ENCODE measurements at places on chromosomes 6 and 20.

DNA sequence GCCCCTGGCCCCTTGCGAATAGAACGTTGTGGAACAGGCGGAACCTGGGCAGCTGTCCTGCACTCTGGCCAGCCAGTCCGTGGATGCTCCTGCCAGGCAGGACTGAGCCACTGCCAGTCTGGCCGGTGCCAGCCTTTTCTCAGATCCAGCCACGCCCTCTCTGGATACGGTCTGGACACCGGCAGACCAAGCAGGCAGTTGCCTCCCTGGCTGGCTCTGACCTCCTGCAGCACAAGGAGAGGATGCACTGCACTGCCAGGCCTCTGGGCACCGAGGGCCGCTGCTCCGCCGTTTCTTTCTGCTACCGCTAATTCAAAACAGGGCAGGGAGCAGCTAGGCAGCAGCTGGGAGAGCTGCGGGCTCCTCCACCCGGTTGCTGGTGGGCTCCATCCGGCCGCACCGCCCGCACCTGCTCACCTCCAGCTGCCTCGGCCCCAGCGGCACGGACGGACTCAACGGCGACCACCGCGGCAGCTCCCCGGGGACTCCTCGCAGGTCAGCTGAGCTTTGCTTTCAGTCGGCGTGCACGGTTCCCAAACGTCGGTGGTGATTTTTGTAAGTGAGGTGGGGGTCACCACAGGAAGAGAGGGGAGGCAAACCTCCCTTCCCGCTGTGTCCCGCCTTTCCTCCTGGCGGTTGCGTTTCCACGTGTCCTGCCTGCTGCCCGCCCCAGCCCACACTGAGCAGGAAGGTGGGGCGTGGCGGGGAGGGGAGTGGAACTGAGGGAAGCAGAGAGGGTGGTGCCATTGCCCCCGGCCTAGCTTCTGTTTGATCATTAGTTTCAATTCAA lies 30.3 kb upstream of the AFDN start:
- DNase-seq = no peak

GRCh38 chr20:17438436-17439039 lies 92.6 kb downstream of the BFSP1 start:
- no peak for DNase-seq

GRCh38 chr6:3808199-3808598 lies 41.0 kb upstream of the FAM50B start:
- DNase-seq = no peak

DNA sequence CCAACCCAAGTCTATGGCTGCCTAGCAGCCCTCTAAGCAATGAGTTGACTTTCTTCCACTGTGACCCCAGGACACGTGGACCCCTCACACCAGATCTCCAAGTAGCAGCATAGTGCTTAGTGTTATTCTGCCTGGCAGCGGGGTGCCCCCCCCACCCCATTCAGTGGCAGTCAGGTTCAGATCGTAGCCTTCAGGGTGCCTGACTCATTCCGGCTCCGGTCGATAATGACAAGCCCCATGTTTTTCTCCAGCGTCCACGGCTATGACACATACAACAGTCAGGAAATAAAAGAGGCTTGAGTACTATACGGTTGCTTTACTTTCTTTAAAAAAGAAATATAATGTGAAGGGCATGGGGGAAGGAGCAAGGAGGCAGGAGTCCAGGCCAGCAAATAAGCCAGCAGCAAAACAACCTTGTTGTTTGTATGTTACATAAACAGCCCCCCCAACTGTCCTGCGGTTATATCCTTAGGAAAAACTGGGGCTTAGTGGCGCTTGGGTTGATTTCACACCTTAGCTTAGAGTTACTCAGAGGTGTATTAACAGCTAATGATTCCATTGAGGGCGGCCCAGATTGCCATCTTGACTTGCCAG lies 23.1 kb downstream of the GNAS start:
- no peak for DNase-seq

DNA sequence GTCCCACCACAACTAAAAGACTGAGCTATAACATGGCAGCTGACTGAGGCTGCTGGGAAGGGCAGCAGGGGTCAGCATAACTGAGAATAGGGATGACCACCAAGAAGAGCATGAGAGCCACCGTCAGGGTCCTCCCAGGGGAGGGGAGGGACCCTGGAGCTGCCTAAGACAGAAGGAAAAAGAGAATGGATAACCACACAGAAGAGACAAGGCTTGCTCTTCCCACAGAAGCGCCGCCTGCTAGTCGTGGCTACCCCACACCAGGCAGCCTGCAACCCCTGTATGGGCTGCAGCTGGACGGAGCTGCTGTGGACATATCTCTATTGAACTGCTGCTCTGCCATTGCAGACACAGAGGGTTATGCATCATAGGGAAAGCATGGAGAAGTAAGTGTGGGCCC lies 132.0 kb upstream of the CHD6 start:
- no peak for DNase-seq

- no peak for DNase-seq
These were observed 146.0 kb downstream of the LAMP5 start for GRCh38 chr20:9660236-9660868.
